ENCODE measurements at places on chromosomes 2 and 18.

- no peak for DNase-seq
These were observed 13.2 kb downstream of the MFSD2B start for GRCh38 chr2:24022975-24023575.

DNA sequence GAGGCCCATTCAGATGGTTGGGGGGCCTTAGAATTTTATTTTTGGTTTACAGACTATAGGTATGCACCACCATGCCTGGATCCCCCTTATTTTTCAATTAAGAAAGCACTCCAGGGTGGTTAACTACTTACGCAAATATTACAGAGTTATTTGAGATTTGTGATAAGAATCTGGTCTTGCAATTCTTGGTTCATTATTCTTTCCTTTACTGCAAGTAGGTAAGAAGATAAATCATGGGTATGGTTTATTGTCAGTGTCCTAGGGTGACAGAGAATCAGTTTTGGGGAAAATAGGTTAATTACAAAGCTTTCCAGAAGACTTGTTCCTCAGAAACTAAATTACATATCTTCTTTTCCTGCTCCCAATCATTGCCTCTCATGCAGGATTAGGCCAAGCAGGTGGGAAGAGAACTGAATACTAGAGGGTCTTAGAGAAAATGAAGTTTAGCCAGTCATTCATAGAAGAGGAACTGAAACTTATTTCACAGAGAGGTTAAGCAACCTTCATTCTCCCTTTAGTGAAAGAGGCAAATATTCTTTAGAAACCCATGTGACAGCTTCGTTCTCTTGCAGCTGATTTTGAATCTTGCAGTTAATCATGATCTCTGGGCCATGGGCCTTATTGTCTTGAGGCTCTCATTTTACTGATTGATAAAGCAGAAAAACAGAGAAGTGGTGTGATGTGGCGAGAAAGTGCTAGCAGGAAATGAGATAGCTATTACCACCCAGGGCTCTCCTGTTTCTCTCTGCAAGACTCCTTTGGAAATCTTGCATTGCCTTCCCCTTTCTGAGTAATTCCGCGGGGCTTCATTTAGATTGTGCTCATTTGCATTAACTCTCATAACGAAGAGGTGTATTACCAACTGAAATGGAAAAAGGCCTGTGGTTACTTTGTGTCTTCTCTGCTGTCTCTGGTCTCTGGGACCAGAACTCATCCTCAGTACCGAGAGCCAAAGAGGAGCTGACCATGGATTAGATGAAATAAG is 44.8 kb upstream of the ARHGAP25 start:
- peak; percentile 35 for DNase-seq

GRCh38 chr2:236284208-236284607 is 20.0 kb upstream of the ASB18 start:
- no peak for DNase-seq

- no peak for DNase-seq
These were observed 163.4 kb downstream of the VWC2L start for GRCh38 chr2:214574084-214574781.
